ENCODE measurements at places on chromosomes 2 and 18. TPM values are rescaled to one million over a fixed set of nuclear protein-coding genes. Genes with fewer than 3 reads are reported as not detected.

DNA sequence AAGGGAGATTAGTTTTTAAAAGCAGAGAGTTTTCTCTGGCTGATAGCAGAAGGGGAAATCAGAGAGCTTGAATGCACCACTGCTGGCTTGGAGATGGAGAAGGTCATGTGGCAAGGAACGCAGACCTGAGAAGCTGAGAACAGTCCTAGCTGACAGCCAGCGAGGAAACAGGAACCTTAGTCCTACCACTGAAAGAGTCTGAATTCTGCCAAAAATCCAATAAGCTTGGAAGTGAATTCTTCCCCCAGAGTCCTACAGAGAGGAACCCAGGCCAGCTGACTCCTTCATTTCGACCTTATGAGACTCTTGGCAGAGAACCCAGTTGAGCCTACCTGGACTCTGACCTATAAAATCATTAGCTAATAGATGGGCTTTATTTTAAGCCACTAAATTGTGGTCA is 371.9 kb upstream of the TNP1 start:
- no peak for DNase-seq

DNA sequence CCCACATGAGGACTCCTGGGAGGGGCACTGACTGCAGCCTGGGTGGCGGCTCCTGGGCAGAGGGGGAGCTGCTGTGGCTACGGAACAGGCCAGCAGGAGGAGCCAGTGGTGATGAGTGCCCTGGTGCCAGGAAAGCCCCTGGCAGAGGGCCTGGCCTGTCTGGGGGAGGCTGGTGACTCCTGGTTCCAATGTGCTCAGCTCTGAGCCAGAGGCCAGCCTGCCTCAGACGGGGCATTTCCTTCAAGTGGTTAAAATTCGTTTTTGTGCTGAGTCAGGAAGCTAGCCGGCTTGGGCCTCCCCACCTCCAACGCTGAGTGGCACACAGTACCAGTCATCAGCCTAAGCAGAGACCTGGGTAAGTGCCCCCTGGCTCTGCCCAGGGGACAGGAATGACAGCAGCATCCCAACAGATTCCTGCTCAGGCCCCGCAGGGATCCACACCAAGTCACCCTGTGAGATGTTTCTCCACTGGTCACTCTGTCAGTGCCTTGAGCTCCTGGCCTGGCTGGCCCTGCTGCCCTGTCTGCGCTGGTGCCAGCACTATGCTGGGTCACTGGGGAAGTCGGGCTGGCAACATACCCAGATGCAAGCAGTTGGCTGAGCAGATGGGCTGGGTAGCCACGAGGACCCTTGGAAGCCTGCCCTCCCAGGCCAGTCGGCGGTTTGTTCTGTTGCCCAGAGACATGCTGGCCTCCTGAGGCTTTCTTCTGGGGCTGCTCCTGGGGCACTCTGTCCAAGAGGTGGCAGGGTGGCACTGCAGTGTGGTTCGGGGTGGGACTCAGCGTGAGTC is 7.1 kb upstream of the KLF11 start:
- DNase-seq, result peak; percentile 36

DNA sequence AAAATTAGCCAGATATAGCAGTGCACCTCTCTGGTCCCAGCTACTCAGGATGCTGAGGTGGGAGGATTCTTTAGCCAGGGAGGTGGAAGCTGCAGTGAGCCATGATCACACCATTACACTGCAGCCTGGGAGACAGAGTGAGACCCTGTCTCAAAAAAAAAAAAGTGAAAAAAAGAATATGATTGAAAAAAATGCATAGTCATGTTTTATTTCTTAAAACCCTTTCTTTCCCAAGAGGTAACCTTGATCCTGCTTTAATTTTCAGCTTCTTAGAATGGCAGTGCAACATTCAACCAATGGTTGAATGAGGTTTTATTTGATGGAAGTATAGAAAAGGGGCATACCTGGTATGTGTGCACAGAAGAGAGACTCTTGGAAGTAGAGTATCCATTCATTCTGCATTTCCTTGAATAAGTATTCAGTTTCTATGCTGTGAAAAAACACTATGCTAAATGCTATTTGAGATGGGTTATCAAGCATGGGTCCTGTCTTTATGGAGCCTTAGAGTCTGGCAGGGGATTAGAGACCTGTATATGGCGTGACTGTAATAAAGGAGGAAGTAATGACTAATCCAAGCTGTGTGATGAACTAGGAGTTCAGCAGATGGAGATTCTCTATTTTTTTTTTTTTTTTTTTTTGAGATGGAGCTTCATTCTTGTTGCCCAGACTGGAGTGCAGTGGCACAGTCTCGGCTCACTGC is 146.3 kb downstream of the WDSUB1 start:
- no peak for DNase-seq

- no peak for DNase-seq
Observed at GRCh38 chr2:216596980-216597509, 36.2 kb upstream of the IGFBP2 start.

- no peak for DNase-seq
Observed at GRCh38 chr2:104752504-104752903, 101.4 kb upstream of the POU3F3 start.

DNA sequence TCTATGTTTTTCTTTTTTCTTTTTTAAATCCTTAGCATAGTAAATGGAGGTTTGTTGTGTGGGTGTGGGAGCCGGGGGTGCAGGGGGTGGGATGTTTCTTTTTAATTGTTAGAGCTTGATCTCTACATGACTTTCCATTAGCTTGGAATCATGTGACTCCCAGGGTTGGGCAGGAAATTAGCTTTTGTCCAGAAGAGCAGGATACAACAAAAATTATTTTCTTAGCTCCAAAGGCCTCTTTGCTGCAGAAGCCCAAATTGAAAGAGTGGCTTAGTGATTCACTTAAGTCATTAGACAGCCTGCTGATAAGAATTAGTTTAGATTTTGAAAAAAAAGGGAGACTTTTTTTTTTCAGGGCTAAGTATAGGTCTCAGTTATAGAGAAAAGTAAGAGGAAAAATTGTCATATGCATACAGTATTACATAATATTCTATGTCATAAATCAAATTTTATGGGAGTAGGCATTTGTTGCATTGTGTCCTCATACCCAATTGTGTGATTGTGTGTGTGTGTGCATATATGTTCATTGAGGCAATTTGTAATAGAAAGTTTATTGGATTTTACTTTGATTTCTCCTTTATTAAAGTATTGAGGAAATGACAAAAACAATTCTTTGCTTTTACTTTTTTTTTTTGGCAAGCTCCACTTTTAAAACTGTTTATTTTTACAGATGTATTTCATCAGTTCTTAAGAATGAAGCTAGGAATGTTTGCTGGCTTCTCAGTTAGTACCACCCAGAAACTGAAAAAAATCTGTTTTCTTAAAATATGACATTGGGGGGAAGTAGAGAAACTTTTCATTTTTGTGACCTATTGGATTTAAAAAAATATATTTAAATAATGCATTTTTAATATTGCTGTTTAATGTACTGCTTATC is 47.4 kb downstream of the TSPYL6 start:
- DNase-seq, result no peak

DNA sequence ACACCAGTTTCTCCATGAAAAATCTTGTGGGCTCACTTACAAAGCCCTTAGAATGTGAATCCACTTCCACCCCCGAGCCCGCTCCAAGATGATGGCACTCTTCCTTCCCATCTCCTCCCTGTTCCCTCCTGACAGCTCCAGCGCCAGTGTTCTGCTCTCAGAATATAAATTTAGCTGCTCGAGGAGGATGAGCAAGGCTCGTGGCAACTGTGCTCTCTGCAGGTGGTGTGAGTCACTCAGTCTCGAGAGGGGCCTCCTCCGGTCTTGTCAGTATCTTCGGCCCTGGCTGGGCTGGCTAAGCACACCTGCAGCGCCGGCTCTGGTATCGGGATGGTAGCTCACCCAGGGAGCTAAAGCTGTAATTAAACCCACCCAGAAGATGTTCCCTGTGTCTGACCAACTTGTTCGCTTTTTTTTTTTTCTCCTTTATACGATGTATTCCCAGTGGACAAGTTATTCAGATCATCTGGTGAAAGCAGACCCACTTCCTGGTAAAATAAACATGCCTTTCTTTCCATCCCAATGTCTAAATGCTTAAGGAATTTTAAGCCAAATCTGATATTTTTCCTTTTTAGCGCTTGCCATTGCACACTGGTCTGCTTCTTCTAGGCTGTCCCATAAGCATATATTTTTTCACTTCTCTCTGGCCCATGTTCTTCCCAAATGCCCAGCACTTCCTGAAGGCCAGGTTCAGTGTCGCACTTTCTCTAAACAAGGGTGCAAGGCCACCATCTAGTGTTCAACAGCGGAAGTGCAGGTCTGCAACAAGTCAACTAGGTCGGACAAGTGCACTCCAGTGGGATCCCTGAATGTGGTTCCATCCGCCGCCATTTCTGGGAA is 31.4 kb upstream of the YPEL5 start:
- peak; percentile 82 for DNase-seq

- DNase-seq, result peak; percentile 32
Observed at GRCh38 chr2:217402761-217403383, 543.0 kb upstream of the TNP1 start.

DNA sequence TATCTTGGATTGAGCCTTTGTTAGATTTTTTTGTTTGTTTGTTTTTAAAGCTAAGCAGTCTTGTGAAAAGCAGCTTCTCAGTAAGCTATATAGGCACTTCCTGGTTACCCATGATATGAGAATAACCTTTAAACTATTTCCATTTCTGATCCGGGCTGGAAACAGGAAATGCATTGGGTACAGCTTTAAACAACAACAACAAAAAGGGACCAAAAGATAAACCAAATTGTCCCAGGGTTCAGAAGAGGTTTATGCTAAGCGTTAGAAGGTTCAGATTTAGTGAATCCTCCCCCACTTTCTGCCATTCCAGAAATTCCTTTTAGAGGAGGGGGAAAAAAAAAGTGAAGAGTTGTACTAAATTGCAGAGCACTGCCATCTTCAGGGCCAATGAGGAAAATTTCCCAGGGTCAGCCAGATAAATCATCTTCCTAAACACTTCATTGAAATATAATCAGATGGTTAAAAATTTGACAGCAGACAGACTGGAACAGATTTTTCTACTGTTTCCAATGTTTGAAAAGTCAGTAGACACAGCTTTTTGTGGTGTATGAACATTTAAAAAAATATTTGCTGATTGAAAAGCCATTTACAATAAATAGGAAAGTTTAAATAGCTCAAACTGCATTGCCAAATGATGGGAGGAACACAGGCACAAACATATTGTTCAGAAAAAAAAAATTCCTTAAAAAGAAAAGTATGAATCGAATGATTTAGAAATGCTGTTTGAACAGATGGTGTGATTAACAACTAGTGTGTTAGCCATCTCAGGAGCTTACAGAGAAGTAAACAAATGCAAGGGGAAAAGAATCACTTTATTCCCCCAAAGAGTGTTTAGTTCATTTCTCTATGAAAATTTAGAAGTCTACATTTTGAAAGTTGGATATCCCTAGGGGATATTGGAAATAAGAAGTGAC is 189.9 kb upstream of the TANK start:
- DNase-seq, result peak; percentile 95

GRCh38 chr2:119142824-119143223 is 15.7 kb downstream of the C1QL2 start:
- DNase-seq, result no peak

DNA sequence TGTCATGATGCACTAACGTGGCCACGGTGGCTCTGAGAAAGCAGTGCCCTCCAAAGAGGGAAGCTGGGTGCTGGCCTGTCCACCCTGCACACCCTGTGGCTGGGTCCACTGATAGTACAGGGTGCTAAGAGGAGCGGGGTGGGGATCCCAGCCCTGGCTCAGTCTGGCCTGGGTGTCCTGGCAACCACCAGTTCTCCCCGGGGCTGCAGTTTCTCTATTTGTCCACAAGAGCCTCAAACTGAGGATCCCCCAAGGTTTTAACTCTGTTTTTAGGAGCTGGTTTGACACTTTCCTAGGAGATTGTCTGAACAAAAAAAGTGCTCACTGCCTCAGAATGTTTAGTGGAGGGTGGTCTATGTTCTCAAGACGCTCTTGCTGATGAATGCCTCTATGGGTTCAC is 29.0 kb downstream of the EDAR start:
- no peak for DNase-seq

GRCh38 chr2:29260142-29260772 is 145.0 kb downstream of the CLIP4 start:
- DNase-seq, result no peak

DNA sequence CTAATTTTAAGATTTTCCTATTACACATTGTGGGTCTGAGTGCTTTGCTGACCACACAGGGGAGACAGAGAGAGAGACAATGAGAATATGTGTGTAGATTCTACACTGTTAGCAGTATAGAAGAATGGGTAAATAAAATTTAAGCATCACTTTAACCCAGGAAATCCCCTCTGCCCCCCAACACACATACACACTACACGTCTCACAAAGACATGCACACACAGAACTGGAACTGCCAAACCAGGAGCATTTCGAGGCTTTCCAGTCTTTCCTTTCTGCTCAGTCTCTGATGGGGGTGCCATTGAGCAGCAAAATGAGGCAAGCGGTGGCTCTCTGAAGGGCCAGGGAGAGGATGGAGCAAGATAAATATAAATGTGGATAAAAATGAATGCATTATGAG is 2.5 kb downstream of the MERTK start:
- peak; percentile 68 for DNase-seq

DNA sequence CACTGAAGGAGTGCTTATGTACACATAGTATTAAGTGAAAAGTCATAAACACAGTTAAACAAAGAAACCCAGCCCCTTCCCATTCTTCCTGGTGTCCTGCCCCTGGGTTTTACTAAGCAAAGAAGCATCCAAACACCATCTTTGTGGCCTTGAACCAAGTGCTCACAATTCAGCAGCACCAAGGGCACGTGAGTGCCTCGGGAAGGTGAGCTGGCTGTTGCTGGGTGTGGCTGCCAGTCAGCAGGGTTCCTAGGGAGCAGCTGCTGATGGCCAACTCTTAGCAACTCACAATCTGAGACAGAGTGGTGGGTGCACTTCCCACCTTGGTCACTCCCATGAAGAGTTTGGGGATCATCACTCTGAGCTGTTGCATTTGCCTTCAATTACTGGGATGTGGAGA is 97.7 kb upstream of the PGAP1 start:
- no peak for DNase-seq

DNA sequence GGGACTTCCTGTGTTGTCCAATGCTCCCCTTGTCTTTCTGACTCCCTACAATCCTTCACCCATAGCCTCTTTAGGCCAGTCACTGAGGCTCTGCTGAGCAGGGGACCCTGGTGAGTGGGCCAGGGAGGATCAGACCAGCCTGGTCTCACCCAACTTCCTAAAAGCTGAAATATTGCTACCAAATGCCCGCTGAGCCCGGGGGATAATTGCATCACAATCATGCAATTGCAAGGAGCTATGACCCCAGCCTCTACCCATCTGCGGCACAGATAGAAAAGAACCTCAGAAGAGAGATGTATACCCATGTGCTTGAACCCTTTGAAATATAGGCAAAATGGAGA is 3.7 kb upstream of the SP100 start:
- DNase-seq, result no peak

DNA sequence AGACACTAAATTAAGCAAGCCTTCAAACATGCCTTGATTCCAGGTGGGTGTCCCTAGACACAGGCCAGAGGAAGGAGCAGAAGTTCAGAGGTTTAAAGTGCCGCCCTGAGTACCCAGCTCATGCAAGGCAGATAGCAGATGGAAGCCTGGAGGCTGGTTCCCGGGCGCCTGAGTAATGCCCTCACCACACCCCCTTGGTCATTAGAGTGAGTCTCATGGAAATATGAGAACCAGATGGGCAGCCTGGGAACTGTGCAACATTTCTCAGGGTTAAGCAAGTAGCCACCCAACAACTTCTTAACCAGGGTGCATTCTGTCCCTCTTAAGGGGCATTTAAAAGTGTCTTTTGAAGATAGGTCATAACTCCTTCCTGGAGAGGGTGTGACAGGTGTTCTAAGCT is 44.1 kb downstream of the TGFA start:
- no peak for DNase-seq

TUBB8B gene
- not detected for total RNA-seq

CUL3 gene
- total RNA-seq, result 30.3 TPM
